T-helper 17 cell (primary cell): ENCODE measurements at places on chromosomes 7 and 10.
A peak's percentile ranks its signal among the peaks of the same experiment; 100 is the strongest.

GRCh38 chr10:109769966-109770365, 153.3 kb downstream of the XPNPEP1 start:
- H3K36me3 ChIP-seq = no peaks in the 10 kb centered on the region
- no peak overlapping the region for H3K27ac ChIP-seq
- H3K4me3 ChIP-seq = no peak overlapping the region
- no peak for DNase-seq
- no peaks in the 10 kb centered on the region for H3K4me1 ChIP-seq
- H3K27me3 ChIP-seq = no peaks in the 10 kb centered on the region

GRCh38 chr7:144656965-144657517, 178.8 kb downstream of the TPK1 start:
- peaks cover 12% of the 10 kb centered on the region for H3K4me1 ChIP-seq
- no peak for DNase-seq

DNA sequence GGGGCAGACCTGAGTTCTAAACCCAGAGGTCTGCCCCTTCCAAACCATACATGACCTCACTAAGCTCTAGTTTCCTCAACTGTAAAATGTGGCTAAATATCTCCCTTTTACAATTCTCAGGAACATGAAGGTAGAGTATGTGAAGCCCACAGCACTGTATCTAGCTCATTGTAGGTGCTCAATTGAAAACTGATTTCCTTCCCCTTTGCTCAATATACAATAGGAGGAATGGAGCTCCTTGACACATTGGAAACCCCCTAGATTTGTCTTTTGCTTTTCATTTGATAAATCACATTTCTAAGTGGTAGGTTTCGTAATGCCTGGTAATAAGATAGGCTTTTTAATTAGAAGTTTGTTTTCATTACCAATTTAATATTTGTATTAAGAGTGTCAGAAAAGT, 153.3 kb downstream of the ARID5B start:
- no peaks in the 10 kb centered on the region for H3K27me3 ChIP-seq
- peaks cover 10% of the 10 kb centered on the region for H3K36me3 ChIP-seq
- peak overlapping the region; percentile 66 for H3K4me3 ChIP-seq
- DNase-seq = no peak
- H3K4me1 ChIP-seq = peaks cover 50% of the 10 kb centered on the region

DNA sequence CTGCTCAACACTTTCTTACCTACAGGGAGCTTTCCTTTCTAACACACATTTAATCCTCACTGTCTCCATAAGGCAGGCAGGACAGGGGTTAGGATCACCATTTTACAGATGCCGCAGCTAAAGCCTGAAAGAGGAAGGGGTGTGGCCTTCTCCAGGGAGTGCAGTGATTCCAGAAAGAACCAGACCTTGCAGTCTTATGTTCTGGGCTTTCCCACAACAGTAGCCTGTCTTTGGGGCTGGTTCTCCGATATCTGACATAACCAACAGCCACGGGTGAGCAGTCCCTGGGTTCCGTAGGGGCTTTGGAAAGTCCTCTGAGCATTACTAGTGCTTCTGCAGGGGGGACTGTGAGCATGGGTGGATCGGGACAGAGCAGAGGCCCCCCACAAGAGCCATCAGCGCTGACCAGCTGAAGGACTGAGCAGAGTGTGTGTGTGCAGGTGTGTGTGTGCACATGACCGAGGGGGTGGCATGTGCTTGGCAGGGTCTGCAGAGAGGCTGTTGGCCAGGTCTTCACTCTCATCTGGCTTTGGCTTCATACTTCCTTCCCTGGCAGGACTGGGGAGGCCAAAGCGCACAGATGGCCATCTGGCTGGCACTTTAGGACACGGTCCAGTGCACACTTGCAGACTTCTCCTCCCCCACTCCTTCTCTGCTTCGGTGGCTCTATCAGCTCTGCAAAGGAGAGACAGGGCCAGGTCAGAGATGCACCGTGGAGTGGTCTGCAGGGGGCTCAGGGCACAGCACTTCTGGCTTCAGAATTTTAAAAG, 400.3 kb downstream of the RPS24 start:
- no peaks in the 10 kb centered on the region for H3K36me3 ChIP-seq
- peaks cover 7% of the 10 kb centered on the region for H3K4me1 ChIP-seq
- no peak overlapping the region for H3K4me3 ChIP-seq
- no peak for DNase-seq

GRCh38 chr7:36045326-36045725, 107.7 kb upstream of the EEPD1 start:
- no peak overlapping the region for H3K4me3 ChIP-seq
- no peak for DNase-seq
- peaks cover 9% of the 10 kb centered on the region for H3K4me1 ChIP-seq
- peaks cover 2% of the 10 kb centered on the region for H3K36me3 ChIP-seq
- H3K27ac ChIP-seq = no peak overlapping the region

DNA sequence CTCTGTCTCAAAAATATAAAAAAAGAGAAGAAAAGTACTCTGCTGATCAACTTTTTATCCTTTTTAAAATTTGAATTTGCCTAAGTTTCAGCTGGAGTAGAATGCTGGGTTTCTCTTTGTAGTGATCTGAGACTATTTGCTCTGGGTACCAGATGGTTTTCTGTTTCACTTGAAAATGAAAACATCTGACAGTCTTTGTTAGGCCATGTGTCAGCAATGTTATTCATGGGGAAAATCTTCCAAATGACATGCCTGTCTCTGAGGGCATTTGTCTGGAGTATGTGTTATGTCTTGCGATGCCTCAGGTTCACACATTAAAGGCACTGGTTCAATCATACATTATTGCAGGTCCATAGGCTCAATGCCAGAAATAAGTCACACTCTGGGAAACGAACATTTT, 175.3 kb upstream of the TMEM229A start:
- H3K4me3 ChIP-seq = no peak overlapping the region
- no peaks in the 10 kb centered on the region for H3K36me3 ChIP-seq
- no peak for DNase-seq

- H3K36me3 ChIP-seq = no peaks in the 10 kb centered on the region
- H3K27me3 ChIP-seq = no peaks in the 10 kb centered on the region
These were observed 98.7 kb upstream of the PPIF start for GRCh38 chr10:79248341-79249185.

DNA sequence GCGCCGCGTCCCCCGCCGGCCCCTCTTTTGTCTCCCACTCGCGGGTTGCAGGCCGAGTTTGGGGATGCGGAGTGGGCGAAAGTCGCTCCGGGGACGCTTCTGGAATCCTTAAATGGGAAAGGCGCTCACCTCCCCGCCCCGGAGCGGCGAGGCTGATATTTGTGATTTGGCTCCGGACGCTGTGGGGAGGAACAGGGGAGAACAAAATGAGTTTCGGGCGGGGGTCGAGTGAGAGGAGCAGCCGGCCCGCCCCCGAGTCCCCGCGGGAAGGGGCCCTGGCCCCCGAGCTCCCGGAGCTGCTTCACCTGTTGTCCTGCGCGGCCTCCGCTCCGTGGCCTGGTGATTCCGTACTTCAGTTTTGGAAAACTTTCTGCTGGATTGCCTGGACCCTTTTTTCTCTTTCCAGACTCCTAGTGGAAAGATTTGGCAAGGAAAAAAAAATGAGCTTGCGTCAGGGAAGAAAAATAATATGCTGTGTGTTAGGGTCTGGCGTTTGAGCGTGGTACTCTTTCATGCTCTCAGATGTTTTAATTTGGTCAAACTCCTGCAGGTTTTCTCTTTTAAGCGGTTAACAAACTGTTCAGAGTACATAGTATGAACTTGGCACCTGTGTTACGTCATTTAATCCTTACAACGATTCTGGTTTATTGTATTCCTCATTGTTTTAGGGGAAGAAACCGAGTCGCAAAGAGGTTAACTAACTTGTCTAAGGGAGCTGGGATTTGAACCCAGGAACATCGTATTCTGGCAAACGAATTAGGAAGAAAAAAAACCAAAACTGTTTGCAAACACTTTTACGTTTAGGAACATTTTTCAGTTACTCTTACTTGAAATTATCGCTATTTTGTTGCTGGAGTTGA, 924 bp downstream of the BMPR1A start:
- peaks cover 5% of the 10 kb centered on the region for H3K36me3 ChIP-seq
- peak overlapping the region; percentile 94 for H3K4me3 ChIP-seq
- H3K27ac ChIP-seq = peak overlapping the region; percentile 63

DNA sequence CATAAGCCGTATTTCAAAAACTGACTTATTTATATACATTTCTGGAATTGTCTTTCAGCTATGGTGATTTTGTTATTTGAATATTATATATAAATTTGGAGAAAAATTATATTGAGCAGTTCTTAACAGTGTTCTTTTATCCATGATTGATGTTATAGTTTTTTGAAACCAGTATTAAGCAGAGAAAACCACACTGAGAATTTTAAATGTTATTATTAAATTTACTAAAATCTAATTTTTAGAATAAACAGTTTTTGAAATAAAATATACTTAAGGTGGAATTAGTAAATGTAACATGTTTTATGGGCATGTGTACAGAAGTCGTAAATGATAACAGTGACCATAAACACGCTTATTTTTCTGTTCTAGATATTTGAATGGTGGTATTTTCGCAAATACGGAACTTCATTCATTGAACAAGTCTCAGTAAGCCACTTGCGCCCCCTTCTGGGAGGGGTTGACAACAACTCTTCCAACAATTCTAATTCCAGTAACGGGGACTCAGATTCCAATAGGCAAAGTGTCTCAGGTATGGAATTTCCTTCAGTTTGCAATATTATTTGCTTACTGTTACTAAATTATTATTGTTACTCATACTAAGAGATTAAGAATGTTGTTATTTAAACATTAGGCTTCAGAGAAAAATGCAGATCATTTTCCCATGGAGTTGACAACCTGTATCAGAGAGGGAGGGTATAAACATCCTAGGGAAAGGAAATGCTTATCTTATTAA, 166.1 kb downstream of the ST7 start:
- no peaks in the 10 kb centered on the region for H3K27me3 ChIP-seq
- H3K27ac ChIP-seq = no peak overlapping the region
- DNase-seq = peak; percentile 61
- no peaks in the 10 kb centered on the region for H3K4me1 ChIP-seq
- no peaks in the 10 kb centered on the region for H3K36me3 ChIP-seq
- no peak overlapping the region for H3K4me3 ChIP-seq

- no peak for DNase-seq
- H3K4me3 ChIP-seq = no peak overlapping the region
- no peaks in the 10 kb centered on the region for H3K27me3 ChIP-seq
- H3K4me1 ChIP-seq = peaks cover 8% of the 10 kb centered on the region
- no peak overlapping the region for H3K27ac ChIP-seq
These were observed 250.9 kb downstream of the CHCHD3 start for GRCh38 chr7:132830941-132831340.

DNA sequence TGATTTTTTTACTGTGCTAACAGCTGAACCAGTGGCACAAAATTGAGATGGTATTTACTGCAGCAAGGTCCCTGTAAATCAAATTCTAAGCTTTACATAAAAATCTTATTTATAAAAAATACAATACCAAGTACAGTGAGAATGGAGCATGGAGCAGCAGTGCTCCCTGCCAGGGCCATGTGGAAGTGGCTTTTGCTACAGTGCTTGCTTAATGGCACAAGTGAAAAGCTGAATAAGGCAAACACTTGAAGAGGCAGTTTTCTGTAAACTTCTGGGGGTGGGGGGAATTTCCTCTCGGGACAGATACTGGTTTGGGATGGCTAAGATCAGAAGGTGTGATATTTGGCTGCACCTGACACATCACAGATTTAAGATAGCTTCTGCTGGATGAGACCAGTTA, 27.5 kb downstream of the AP3M1 start:
- H3K4me3 ChIP-seq = no peak overlapping the region
- no peaks in the 10 kb centered on the region for H3K27me3 ChIP-seq
- peak overlapping the region; percentile 78 for H3K27ac ChIP-seq
- peaks cover 11% of the 10 kb centered on the region for H3K4me1 ChIP-seq
- DNase-seq = no peak
- peaks cover 5% of the 10 kb centered on the region for H3K36me3 ChIP-seq

DNA sequence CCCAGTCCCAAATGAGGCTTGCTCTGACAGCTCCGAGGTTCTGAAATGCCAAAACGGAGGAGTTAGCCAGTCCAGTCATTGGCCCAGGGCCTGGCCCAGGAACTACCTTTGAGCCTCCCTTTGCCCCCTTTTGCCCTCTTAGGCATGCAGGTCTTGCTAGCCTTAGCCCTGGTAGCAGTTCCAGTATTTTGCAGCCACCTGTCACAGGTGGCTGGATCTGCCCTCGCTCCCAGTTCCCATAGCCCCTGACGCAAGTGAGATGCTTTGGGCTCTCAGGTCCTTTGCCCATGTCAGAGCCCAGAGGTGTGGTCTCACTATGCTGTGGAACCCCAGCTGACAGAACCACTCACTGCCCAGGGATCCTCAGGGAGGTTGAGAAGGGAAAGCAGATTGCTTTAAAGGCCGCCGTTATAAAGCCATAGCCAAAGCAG, 42.0 kb downstream of the GPRIN2 start:
- no peaks in the 10 kb centered on the region for H3K4me1 ChIP-seq
- peaks cover 21% of the 10 kb centered on the region for H3K27me3 ChIP-seq
- H3K27ac ChIP-seq = no peak overlapping the region
- DNase-seq = no peak
- no peak overlapping the region for H3K4me3 ChIP-seq
- no peaks in the 10 kb centered on the region for H3K36me3 ChIP-seq

DNA sequence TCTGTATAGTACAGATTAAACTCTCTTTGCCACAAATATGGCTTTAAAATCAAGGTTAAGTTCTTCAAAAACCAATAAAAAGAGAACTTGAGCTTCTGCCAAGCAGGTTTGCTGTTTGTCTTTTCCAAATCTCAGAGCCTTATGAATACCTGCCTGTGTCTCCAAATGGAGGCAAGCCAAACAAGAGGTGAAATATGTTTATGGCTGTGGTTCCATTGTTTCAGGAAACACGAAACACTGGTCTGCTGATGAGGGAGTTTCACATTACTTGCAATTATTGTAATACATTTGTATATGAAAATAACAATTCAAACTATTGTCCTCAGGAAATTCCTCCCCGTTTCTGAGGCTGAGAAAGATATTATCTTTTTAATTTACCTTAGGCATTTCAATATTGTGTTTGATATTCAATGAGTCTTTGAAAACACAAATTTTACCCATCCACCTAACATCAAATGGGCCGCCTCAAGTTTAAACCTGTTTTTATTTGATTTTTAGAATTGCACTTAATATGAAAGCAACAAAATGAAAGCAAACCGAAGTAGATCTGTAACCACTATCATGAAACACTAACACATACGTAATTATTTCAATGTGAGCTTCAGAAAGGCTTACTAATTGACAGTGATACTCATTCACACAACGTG, 359.3 kb downstream of the HGF start:
- no peaks in the 10 kb centered on the region for H3K36me3 ChIP-seq
- H3K4me1 ChIP-seq = no peaks in the 10 kb centered on the region
- H3K27ac ChIP-seq = no peak overlapping the region
- no peak overlapping the region for H3K4me3 ChIP-seq

GRCh38 chr7:28470344-28470743, 58.0 kb downstream of the CREB5 start:
- no peak overlapping the region for H3K27ac ChIP-seq
- peaks cover 30% of the 10 kb centered on the region for H3K27me3 ChIP-seq
- no peaks in the 10 kb centered on the region for H3K36me3 ChIP-seq
